H54 (cell line): ENCODE measurements at places on chromosomes 6 and 20.

GRCh38 chr20:36469973-36470372 is 71.3 kb upstream of the MYL9 start:
- DNase-seq: no peak

DNA sequence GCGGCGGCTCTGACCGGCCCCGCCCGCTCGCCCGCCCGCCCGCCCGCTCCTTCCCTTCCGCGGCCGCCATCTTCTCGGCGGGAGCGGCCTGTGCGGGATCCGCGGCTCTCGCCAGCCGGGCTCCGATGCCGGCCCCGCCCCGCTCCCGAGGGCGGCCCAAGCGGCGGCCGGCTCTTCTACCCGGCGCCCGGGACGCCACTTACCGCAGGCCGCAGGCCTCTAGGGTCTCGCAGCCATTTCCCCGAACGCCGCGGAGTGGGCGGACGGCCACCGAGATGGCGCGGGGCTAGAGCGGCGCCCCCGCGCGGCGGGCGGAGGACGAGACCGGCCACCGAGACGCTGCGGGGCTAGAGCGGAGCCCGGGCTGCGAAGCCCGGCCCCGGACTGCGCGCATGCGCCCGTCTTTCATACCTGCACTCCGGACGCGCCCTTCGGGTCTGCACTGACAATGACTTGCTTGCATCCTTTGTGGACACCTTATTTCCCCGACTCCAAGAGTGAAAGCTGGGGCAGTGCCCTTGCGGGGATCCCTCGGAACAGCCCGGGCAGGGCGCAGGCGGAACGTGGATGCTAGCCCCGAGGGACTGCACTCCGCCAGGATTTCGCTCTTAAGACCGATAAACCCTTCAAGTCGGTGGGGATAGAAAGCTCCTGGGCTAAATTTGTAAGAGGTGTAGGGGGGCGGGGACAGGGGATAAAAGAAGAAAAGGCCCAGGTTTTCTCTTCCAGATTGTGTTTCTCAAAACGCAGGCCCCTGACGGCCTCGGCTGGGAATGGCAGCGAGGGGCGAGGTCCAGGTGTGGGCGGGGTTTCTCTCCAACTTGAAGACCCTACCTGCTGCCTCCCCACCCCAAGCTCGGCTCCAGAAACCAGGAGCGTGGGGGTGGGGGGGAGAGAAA is at the start of gene DIDO1:
Gene DIDO1, minus strand, starts transcription at position 277 of the 899 bp plus-strand sequence.
- DNase-seq: peak; percentile 97

DNA sequence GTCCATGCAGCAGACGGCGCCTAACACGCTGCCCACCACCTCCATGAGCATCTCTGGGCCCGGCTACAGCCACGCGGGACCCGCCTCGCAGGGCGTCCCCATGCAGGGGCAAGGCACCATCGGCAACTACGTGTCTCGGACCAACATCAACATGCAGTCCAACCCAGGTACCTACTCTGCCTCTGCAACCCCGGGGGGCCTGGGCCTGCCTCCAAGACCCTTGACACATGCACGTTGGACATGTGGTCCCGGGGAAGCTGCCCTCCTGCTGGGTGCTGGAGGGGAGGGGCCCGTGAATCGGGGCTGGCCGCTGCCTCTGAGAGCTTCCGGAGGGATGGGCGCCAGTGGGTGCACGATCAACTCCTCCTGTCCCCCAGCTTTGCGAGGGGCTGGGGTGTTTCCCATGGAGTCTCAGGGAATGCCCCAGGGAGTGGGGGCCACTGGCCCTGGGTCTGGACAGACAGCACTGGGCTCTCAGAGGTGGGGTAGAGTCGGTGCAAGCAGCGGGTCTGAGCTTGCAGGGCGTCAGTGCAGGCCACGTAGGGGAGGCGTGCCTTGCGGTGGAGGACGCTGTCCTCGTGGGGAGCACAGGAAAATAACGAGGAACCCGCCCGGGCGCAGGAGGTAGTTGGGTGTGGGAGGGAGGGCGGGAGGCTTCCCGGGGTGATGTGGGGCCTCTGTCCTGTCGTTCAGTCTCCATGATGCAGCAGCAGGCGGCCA is 19.4 kb downstream of the SS18L1 start:
- no peak for DNase-seq

DNA sequence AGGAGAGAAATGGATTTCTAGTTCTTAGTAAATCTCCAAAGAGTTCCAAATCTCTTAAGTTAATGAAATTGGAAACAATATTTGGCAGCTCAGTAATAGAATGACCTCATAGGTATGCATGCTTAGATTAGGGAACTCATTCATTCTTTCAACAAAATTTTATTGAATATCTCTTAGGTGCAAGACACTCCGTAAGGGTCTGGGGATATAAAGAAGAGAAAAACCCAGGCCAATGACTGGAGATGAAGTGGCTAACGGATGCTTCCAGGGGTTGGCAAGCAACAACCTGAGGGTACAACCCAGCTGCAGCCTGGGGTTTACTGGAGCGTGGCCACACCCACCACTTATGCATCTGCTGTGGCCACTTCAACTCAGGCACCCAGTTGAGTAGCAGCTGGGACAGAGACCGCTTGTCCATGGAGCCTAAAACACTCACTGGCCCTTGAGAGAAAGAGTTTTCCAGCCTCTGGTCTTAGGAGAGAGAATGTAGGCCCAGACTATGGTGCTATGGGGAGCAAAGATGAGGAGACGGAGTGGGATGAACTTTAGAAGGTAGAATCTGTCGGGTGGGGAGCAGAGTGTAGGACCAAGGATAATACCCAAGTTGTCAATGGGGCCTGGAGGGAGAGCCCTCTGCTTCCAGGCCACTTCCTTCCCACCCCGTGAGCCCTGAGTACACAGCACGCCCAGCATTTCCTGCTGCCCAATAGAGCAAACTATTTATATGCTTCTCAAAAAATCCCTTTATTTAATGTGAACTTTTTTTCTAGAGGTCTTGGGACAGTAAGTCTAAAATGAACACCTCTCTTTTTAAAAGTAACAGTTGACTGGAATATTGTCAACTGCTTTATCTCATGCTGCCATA is 46.8 kb upstream of the PXDC1 start:
- DNase-seq: no peak

GRCh38 chr6:123415844-123416468 is 220.8 kb downstream of the TRDN start:
- no peak for DNase-seq

- no peak for DNase-seq
Measured at GRCh38 chr6:156262014-156262413, 515.2 kb upstream of the ARID1B start.
